ENCODE measurements at places on chromosomes 2 and 18.

- H3K4me1 ChIP-seq: no peaks in the 10 kb centered on the region
- H3K27me3 ChIP-seq: no peaks in the 10 kb centered on the region
- peaks cover 7% of the 10 kb centered on the region for H3K36me3 ChIP-seq
- H3K4me3 ChIP-seq: no peak overlapping the region
Measured at GRCh38 chr2:72778410-72778809, 47.4 kb downstream of the EXOC6B start.

- no peaks in the 10 kb centered on the region for H3K27me3 ChIP-seq
- H3K27ac ChIP-seq: no peak overlapping the region
- H3K36me3 ChIP-seq: no peaks in the 10 kb centered on the region
- peaks cover 41% of the 10 kb centered on the region for H3K4me1 ChIP-seq
- DNase-seq: no peak
- no peak overlapping the region for H3K4me3 ChIP-seq
Measured at GRCh38 chr2:216536734-216537210, 38.1 kb downstream of the RPL37A start.

GRCh38 chr2:206231669-206232286, 42.7 kb upstream of the ZDBF2 start:
- no peaks in the 10 kb centered on the region for H3K36me3 ChIP-seq
- no peak for DNase-seq
- no peaks in the 10 kb centered on the region for H3K27me3 ChIP-seq
- no peak overlapping the region for H3K27ac ChIP-seq
- no peaks in the 10 kb centered on the region for H3K4me1 ChIP-seq
- H3K4me3 ChIP-seq: no peak overlapping the region

DNA sequence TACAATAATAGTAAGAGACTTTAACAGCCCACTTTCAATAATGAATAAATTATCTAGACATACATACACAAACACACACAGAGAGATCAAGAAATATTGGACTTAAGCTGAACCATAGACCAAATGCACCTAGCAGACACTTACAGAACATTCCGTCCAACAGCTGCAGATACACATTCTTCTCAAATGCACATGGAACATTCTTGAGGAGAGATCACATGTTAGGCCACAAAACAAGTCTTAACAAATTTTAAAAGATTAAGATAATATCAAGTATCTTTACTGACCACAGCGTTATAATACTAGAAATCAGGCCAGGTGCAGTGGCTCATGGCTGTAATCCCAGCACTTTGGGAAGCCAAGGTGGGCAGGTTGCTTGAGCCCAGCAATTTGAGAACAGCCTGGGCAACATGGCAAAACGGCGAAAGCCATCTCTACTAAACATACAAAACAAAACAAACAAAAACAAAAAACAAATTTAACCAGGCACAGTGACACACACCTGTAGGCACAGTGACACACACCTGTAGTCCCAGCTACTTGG, 7.4 kb downstream of the CERKL start:
- H3K27ac ChIP-seq: no peak overlapping the region
- H3K4me1 ChIP-seq: no peaks in the 10 kb centered on the region
- no peak for DNase-seq
- no peak overlapping the region for H3K4me3 ChIP-seq
- H3K27me3 ChIP-seq: no peaks in the 10 kb centered on the region

DNA sequence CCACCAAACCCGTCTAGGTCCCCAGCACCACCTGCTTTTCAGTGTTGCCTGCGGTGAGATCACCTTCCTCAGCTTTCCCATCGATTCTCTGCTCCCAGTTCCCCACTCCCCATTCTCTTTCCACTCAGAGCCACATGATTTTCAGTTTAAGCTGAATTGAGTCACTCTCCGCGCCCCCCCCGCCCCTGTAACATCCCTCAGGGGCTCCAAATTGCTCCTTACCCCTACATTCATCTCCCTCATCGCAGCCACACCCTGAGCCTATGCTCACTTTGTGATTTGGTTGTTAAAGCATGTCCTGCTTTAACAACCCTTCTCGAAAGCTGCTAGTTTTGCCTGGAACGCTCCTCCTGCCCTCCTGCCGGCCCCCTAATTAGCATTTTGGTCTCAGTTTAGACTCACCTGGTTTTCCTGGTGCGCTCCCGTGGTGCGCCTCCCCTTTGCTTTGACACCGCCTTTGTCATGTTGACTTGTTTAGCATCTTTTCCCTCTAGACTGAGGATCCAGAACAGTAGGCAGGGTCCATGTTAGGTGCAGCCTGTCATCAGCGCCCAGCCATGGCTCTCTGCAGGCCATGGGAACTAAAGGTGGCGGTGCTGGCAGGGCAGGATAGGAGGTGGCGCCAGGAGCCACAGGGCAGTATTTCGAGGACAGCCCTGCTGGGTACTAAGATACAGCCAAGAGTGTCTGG, 60.8 kb downstream of the ST3GAL5 start:
- DNase-seq: no peak
- H3K27me3 ChIP-seq: no peaks in the 10 kb centered on the region
- no peaks in the 10 kb centered on the region for H3K4me1 ChIP-seq
- H3K4me3 ChIP-seq: peak overlapping the region; percentile 20
- H3K36me3 ChIP-seq: no peaks in the 10 kb centered on the region

DNA sequence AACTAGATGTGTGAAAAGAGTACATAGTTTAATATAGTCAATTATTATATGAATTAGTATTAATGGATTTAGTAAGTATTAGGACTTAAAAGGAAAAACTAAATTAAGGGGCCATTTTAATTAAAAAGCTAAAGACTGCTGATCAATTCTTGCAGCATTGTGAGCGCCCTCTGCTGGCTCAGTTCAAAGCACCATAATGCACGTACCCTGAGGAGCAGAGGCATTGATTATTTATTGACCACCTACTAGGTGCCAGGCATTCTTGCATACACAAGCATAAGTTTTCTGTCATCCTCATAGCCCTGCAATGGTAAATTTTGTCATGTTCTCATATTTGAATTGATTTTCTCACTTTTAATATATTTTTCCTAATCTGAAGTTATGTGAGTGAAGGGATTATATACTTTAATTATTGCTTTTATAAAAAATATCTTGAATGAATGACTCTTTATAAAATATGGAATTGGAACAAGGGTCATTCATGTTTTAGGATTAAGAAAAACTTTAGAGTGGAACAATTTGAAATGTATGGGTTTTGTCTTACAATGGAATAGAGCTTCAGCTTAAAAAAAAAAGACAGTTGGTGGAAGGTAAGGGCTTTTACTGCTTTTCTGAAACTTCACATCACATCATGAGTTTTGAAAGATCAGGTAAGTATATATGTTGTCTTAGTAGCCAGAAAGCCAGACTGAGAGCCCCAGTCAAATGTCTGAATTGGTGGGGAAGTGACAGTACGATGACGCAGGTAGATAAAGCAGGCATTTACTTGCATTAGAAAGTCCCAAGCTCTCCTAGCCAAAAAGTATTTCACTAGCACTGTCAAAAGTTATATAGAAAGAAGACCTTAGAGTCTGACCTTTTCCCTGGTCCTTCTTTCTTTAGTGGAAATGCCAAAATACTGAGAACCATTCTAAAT, 9.7 kb downstream of the ITGA4 start:
- H3K4me1 ChIP-seq: no peaks in the 10 kb centered on the region
- no peak overlapping the region for H3K27ac ChIP-seq
- H3K27me3 ChIP-seq: no peaks in the 10 kb centered on the region
- no peaks in the 10 kb centered on the region for H3K36me3 ChIP-seq

DNA sequence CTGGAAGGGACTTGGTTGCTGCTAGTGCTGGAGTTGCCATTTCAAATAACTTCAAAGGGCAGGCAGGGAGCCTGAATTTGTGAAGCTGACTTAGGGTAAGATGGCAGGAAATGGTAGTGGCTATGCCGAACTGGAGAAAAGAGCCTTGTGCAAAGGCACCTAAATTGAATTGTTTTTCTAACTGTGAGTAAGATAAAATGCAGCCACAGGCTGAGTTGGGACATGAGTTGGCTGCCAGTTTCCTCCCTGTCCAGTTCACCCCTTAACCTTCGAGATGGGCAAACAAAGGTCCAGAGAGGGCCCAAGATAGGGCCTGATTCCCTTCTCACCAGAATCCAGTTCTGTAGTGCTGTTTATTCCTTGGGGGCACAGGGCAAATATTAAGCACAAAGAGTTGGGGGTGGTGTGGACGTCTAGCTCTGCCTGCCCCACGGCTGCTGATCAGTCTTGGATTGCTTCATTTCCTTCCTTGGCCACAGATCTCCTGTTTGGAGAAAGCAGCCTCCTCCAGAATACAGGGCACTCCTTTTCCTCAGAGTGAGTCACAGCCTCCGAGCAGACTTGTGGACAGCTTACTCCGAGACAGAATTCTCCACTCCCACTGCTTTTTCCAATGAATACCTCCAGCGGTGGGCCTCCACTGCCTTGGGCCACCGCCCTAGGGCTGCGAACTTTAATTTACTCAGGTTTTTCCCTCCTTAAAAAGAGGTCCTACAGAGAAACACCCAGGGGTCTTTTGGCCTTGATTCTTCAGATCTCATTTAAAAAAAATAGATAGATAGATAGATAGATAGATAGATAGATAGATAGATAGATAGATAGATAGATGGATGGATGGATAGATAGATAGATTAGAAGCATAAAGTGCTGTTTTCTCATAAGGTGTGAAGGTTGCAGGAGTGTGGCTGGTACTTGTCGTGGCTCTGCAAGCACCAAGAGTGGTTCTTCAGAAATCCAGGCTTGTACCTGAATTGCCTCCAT, 18.4 kb upstream of the SLC20A1 start:
- H3K27me3 ChIP-seq: no peaks in the 10 kb centered on the region
- no peaks in the 10 kb centered on the region for H3K36me3 ChIP-seq
- peaks cover 17% of the 10 kb centered on the region for H3K4me1 ChIP-seq
- peak overlapping the region; percentile 58 for H3K27ac ChIP-seq

DNA sequence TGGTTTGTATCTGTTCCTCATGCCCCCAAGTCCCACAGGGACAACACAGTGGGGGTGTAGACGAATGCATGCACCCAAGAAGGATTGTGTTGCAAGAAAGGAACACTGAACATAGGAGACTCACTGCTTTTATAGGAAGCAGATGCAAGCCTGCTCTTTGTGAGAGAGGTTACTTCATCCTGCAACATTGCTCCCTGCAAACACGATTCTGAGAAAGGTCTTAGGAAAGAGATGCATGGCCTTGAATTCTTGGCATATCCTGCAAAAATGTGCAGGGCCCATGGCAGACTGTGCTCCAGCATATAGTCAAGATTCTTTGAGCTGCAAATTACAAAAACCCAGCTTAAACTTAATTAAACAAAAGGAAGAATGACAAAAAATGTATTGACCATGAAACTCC, 312.2 kb upstream of the MGAT5 start:
- no peak overlapping the region for H3K27ac ChIP-seq
- H3K4me1 ChIP-seq: no peaks in the 10 kb centered on the region
- H3K4me3 ChIP-seq: no peak overlapping the region
- no peaks in the 10 kb centered on the region for H3K27me3 ChIP-seq

All from tibial nerve (tissue), 4 donors.